Kidney epithelial cell (primary cell): ENCODE measurements at places on chromosomes 2 and 18.

- DNase-seq = no peak
Measured at GRCh38 chr2:9799011-9799596, 44.2 kb upstream of the TAF1B start.

- DNase-seq = no peak
Measured at GRCh38 chr2:241968417-241968816, 98.9 kb downstream of the RTP5 start.

- no peak for DNase-seq
Measured at GRCh38 chr2:107313316-107313715, 427.3 kb upstream of the ST6GAL2 start.

- no peak for DNase-seq
Measured at GRCh38 chr18:42458226-42458625, 503.2 kb downstream of the PIK3C3 start.

DNA sequence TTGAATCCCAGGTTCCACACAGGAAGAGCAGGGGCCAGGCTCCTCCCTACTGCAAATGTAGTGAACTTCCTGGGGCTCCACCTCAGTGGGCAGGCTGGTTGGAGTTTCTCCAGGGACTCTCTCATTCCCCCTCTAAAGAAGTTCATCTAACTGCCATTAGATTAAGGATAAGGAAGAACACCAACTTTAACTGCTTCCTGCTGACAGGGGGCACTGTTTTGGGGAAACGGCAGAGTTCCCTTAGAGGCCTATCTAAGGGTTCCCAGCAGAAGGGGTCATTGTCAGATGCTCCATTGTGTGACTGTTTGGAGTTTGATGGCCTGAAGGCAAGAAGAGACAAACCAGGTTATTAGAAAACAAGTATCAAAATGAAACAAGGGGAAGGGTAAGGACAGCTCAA is 2159.7 kb upstream of the PIK3C3 start:
- no peak for DNase-seq

GRCh38 chr2:233261819-233262555 is 10.5 kb downstream of the ATG16L1 start:
- DNase-seq = no peak

- no peak for DNase-seq
Measured at GRCh38 chr2:66080127-66080526, 354.8 kb upstream of the MEIS1 start.

- no peak for DNase-seq
Measured at GRCh38 chr2:32798829-32799228, 147.9 kb upstream of the LTBP1 start.

DNA sequence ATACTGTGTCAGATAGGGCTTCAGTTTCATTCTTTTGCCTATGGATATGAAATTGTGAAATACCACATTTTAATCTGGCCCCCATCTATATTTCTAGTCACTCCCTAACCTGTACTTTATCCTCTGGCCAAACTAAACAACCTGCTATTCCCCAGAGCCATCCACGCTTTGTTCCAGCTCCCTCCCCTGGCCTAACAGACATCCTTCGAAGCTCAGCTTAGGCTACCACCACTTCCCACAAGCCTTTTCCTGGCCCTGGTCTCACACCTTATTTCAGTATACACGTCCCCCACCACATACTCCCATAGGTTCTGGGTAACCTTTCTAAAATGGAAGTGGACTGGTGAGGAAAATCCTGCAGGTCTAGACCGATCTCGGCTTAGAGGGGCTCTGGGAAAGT is 55.4 kb downstream of the MAP4K3 start:
- no peak for DNase-seq

GRCh38 chr2:213679894-213680293 is 395.6 kb downstream of the SPAG16 start:
- no peak for DNase-seq

DNA sequence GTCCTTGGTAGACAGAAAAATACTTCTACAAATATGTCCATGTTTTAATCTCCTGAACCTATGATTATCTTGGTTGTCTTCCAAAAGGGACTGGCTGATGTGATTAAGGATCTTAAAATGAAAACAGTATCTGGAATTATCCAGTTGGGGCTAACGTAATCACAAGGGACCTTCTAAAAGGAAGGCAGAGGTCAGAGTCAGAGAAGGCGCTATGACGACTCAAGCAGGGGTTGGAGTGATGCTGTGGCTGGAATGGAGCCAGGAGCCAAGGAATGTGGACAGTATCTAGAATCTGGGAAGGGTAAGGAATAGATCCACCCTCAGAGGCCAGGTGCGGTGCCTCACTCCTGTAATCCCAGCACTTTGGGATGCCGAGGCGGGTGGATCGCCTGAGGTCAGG is 4.2 kb upstream of the USP14 start:
- no peak for DNase-seq

GRCh38 chr2:209368406-209368805 is 55.4 kb upstream of the MAP2 start:
- no peak for DNase-seq

DNA sequence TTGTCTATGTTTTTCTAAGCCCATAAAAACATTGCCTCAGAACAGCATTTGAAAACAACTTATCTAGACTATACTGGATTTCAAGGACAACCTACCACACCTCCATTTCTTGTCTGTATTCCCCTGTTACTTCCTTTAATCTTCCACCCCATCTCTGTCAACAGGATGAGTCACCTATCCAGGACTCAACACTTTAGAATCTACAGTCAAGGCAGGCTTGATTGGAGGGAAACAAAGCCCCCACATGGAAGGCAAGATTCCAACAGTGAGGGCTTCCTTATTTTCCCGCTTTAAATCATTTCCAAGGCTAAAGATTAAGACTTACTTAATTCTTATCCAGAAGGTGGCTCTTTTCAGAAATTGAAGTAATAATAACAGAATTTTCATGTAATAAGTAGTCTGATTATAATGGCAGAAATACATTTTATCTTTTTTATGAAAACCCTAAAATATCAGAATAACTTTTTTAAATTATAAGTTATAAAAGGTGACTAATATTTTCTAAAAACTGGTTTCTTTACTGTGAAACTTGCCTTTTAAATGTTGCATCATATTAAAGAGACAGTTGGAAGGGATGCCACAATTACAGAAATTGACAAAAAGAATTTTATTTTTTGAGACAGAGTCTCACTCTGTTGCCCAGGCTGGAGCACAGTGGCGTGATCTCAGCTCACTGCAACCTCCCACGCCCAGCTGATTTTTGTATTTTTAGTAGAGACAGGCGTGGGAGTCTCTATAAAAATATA is 138.7 kb upstream of the CCDC150 start:
- DNase-seq = no peak

DNA sequence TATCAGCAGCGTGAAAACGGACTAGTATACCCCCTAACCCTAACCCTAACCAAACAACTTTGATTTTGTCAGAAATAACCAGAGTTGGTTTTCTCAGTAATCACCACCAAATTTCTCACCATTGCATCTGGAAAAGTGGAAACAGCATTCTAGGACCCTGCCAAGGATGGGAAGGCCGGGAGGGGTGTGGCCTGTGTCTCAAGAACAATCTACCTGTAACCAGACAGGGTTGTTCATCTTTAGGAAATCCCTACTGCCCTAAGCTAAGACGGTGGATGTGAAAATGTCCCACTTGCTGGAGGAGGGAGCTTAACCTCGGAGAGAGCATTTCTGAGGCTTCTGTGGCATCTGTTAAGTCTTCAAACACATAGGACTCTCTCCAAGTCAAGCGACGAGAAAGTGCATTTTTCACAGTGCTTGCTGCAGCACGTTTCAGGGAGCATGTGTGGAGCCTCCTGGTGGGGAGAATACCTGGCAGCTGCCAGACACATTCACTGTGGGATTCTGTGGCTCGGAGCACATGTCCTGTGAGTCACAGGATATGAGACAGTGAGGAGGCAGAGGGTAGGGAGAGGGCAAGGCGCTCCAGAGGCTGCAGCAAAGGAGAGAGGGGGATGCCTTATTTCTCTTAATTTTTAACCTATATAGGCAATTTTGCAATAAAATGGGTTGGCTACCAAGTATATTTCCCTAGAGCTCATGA is 207.5 kb downstream of the SPP2 start:
- DNase-seq = peak; percentile 99

DNA sequence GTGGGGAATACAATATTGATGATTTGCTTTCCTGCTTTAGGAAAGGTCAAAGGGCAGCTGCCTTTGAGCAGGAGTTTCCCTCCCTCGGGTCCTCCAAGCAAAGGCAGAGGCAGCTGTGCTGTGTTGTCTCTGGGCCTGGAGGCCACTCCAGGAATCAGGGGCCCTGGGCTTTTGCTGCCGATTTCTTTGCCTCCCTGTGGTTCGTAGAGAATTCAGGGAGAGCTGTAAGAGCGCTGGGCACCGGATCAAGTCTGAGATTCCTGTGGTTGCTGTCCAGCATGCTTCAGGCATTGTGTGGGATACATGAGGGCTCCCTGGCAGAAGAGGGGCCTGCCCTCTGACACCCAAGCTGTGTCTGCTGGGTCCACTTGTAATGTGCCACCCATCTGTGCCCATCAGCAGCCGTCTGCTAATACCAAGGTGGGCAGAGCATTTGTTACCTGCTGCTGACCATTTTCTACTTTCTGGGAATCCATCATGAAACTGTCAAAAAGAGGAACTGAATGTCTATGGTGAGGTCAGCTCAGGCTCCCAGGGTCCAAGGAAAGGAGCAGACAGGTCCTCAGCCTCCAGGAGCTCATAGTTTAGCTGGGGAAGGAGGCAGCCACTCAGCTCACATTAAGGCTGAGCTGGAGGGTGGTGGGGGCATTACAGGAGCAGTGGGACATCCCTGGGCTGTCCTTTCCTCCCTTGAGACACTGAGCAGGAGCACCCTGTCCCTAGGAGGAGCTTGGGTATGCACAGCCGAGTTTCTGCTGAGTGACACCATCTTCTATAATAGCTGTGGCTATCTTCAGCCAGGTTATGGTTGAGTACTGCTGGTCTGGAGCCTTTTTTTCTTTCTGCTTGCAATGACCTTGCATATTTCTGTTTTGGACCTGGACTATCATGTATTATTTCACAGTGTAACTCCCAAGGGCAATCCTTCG is 68.5 kb downstream of the CTIF start:
- DNase-seq = no peak

DNA sequence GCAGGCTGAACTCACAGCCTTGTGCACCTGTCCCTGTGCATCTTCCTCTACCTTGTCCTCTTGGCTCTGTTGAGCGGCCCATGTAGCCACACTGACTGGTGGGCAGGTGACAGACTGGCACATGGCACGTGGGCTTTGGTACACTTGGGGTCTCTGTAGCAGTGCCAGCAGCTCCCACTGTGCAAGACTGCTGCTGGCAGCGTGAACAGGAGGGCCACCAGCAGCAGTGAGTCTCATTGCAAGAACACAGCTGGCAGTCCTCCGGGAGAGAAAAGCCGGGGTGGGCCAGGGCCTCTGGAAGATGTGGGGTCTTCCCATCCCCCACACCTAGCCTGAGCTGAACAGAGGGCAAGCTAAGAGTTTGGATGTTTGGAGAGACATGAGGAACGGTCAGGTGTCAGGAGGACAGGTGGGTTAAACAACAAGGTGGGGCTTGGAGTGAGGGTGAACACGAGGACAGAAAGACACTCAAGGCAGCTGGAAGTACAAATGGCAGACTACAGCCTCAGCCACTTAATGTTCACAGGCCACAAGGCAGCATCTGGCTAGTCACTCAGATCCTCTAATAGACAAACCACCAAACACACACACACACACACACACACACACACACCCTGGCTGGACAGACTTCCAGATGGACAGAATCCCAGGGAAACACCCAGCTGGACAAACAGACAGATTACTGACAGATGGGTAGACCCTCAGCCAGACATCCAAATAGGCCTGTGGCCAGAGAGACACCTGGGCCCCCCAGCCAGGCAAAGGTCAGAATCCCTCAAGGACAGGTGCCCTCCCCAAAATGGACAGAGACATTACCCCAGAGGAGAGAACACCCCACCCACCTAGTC is 2.3 kb upstream of the PTPN18 start:
- DNase-seq = no peak

GRCh38 chr2:213787869-213788268 is 503.6 kb downstream of the SPAG16 start:
- DNase-seq = no peak

GRCh38 chr2:138494265-138494966 is 7.2 kb upstream of the SPOPL start:
- DNase-seq = no peak

DNA sequence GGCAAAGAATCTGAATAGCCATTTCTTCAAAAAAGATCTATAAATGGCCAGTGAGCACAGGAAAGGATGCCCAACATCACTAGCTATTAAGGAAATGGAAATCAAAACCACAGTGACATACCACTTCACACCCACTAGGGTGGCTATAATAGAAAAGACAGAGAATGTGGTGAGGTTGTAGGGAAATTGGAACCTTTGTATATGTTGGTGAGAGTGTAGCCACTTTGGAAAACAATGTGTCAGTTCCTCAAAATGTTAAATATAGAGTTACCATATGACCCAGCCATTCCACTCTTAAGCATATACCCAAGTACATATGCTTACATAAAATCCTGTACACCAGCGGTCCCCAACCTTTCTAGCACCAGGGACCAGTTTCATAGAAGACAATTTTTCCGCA is 152.8 kb downstream of the SMAD2 start:
- DNase-seq = no peak

GRCh38 chr18:38851526-38851925 is 1285.9 kb upstream of the CELF4 start:
- DNase-seq = no peak

DNA sequence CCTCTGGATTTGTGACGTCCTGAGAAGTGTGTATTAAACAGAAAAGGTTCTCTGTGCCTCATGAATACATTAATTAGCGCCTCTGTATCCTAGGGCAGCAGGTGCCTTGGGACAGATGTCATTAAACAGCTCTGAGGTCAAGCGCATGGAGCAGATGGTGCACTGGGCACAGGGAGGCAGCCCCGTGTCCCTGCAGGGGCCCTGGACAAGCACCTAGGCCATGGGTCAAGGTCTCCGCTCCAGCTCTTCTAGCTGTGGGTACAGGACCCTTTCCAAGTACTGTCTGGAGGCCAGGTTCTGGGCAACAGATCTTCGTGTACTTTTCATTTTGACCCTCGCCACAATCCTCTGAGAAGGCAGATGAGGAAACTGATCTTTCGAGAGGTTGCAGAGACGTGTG is 126.4 kb downstream of the KCTD1 start:
- no peak for DNase-seq

DNA sequence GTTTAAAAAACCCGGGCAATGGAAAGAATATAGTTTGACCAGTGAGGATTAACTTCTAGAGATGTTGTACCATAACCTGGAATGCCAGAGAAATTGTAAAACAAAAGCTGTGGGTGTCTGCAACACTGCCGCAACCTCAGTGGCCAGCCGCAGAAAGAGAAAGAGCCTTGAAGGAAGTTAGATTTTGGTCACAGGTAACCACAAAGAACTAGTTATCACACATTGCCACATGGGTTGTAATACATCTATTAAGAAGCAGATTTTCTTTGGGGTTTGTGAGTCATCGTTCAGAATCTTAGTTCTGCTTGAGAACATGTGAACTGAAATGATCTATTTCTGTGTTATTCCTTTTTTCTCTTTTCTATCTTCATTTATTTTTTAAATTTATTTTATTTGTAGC is 222.9 kb upstream of the AGAP1 start:
- DNase-seq = peak; percentile 61

- DNase-seq = peak; percentile 16
Measured at GRCh38 chr2:222024932-222025880, 273.6 kb downstream of the PAX3 start.

GRCh38 chr2:200635251-200635650 is 49.4 kb downstream of the AOX1 start:
- DNase-seq = no peak
